ENCODE measurements at places on chromosomes 6 and 20. TPM values are rescaled to one million over a fixed set of nuclear protein-coding genes. Genes with fewer than 3 reads are reported as not detected.

DNA sequence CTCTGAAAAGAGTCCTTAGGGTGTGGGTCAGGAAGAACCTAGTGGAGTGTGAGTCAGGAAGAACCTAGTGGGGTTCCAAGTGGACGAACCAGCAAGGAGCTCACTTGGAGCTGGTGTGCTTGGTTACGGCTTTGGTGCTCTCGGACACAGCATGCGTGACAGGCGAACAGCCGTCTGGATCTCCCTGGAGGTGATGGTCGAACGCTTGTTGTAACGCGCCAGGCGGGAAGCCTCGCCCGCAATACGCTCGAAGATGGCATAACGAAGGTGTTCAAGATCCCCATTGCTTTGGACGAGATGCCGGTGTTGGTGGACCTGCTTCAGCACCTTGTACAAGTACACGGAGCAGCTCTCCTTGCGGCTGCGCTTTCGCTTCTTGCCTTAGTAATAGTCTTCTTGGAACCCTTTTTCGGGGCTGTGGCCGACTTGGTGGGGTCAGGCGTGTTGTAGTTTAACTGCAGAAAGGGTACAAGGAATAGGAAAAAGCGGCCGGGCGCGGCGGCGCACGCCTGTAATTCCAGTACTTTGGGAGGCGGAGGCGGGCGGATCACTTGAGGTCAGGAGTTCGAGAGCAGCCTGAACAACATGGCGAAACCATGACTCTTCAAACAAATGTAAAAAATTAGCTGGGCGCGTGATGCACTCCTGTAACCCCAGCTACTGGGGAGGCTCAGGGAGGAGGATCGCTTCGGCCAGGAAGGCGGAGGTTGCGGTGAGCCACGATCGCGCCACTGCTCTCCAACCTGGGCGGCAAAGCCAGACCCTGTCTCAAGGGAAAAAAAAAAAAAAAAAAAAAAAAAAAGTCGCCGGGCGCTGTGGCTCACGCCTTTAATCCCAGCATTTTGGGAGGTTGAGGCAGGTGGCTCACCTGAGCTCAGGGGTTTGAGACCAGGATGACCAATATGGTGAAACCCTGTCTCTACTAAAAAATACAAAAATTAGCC lies 48.0 kb downstream of the OR2B2 start:
- peak; percentile 17 for DNase-seq

DNA sequence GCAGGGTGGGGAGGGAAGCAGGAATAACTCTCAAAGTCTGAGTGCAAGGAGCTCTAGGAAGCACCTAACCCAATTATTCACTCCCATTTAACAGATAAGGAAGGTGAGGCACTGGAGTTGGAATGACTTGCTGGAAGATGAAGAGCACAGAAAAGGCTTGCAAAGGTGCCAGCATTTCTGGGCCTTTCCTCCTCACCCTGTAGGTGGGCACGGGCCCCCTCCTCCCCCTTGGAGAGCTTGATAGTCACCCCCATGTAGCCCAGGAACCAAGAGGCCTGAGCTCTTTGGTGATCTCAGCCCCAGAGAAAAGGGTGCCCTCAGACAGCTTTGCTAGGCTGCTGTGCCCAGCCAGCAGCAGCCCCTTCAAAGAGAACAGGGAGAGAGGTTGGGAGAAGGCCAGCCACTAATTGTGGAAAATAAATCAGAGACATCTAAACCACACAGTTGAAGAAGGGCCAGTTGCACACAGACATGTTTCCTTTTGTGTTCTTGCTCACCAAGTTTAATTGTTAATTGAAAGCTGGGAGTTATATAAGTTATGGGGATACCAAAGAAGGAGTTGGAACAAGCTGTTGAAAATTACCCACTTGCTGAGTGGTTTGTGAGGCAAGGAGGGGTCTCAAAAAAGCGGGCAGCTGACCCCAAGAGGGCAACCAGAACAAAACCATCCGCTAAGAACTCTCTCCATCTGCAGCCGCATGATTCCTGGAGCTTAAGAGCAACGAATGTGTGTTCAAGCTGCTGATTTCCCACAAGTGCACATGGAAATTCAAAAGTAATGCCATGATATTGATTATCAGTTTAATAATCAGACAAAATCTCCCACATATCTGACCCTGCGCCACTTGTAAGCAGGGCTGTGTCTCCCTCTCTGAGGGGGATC lies 77.0 kb downstream of the MRPL14 start:
- peak; percentile 6 for DNase-seq

DNA sequence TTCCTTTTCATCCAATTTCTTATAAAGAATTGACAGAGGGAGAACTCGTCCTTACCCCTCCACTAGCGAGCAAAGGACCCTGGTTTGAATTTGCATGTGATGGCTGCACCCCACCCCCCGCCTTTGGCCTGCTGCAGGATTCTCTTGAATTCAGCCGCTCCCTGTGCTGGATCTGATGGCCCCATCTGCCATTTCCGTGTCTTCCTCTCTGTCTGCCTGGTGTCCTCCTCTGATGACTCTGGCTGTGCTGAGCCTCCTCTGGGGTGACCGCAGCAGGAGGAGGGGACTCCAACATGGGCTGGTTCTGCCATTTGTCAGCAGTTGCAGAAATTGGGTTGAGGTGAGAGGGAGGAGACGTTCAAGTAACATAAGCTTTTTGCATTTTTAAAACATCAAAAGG lies 188.8 kb downstream of the DLL1 start:
- peak; percentile 2 for DNase-seq

DNA sequence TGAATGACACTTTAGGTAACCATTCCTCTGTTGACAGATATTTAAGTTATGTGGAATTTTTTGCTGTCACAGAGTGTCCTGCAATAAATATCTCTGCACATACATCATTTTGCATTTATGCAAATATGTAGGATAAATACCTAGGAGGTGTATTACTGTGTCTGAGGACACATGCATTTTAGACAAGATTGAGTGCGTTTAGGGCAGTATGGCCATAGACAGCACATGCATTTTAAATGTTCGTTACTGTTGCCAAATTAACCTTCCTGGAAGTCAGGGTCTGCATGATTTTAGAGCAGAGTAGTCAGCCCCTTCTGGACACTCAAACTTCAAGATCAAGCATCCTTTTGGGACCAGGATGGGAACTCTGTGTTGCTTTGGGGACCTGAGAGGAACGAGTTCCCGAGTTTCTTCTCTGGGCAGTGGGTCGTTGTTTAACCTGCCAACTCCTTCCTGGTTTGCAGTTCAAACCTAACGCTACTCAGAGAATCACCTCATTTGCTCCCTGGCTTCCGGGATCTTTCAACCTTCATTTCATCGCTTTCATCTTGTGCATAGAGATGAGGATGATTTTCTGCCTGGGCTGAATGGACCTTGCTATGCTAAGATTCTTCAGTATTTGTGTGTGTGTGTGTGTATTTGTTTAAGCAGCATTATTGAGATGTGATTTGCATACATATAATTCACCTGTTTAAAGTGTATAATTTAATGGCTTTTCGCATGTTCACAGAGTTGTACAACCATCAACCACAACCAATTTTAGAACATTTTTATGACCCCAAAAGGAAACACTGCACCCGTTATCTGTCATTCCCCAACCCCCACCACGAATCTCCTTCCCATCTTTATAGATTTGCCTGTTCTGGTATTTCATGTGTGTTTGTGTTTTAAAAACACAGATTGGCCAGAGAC lies 9.8 kb downstream of the BCAS4 start:
- no peak for DNase-seq

- DNase-seq = no peak
These were observed 332.5 kb downstream of the TFAP2A start for GRCh38 chr6:10082385-10082784.

- DNase-seq = peak; percentile 71
These were observed at the start of gene SLC16A10 for GRCh38 chr6:111087106-111087835. TSS of gene SLC16A10 (plus strand) at chr6:111087503. CDS start at chr6:111087753, 250 bp downstream.

RIPOR2 gene
- 16.7 TPM for total RNA-seq
